Thoracic aorta (tissue), 2 donors: ENCODE measurements at places on chromosomes 7 and 10. TPM values are rescaled to one million over a fixed set of nuclear protein-coding genes. Genes with fewer than 3 reads are reported as not detected.

- H3K4me1 ChIP-seq = no peaks in the 10 kb centered on the region
- H3K27me3 ChIP-seq = no peaks in the 10 kb centered on the region
- H3K27ac ChIP-seq = no peak overlapping the region
- no peak overlapping the region for H3K4me3 ChIP-seq
- DNase-seq = no peak
- H3K36me3 ChIP-seq = no peaks in the 10 kb centered on the region
These were observed 885.7 kb upstream of the CELF2 start for GRCh38 chr10:10132009-10132408.

- H3K4me3 ChIP-seq = peak overlapping the region; percentile 83
- H3K36me3 ChIP-seq = no peaks in the 10 kb centered on the region
- no peaks in the 10 kb centered on the region for H3K27me3 ChIP-seq
- peaks cover 6% of the 10 kb centered on the region for H3K4me1 ChIP-seq
- no peak for DNase-seq
- H3K27ac ChIP-seq = no peak overlapping the region
These were observed 28.2 kb upstream of the BMS1 start for GRCh38 chr10:42754155-42755027.

DNA sequence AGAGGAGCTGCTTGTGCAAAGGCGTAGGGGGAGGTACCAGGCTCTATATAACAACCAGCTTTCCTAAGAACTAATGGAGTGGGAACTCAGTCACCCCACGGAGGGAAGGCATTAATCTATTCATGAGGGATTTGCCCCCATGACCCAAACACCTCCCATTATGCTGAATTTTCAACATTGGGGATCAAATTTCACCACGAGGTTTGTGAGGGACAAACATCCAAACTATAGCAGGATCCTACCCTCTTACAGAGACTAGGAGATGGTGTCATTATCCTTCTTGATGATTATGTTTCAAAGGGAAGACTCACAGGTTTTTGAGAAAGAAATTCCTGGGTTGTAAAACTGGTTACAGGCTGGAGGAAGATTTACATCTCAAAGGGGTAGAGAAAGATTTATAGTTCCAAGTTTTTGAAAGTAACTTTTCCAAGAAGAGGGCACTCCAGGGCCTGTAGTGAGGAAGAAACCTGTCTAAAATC lies 295.0 kb upstream of the DKK1 start:
- no peaks in the 10 kb centered on the region for H3K36me3 ChIP-seq
- peaks cover 19% of the 10 kb centered on the region for H3K4me1 ChIP-seq
- no peak for DNase-seq

DNA sequence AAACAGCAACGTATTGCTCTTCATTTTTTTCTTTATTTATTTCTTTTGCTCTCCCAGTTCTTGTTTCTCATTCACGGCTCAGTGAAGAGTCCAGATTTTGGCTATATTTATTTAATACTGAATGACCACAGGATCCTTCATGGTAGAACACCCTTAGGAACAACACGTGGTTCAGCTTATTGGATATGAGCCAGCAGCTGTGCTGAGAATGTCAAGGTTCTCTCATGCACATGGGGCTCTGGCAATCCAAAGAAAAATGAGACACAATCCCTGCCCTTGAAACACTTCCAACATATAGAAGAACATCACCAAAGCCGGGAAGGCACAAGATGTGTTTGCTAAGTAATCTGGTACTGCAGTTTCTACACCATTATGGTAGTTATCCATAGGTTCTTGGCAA lies 852.9 kb downstream of the SORCS1 start:
- H3K27me3 ChIP-seq = no peaks in the 10 kb centered on the region
- H3K27ac ChIP-seq = no peak overlapping the region
- H3K36me3 ChIP-seq = no peaks in the 10 kb centered on the region
- no peak overlapping the region for H3K4me3 ChIP-seq

The KAZALD1 gene
- total RNA-seq = 34.1 TPM

The ZNF503 gene
- 42.3 TPM for total RNA-seq
